ENCODE measurements at places on chromosomes 5 and 9. TPM values are rescaled to one million over a fixed set of nuclear protein-coding genes. Genes with fewer than 3 reads are reported as not detected.

The PTCD2 gene
- total RNA-seq, result 10.2 TPM

The CLINT1 gene
- 118 TPM for total RNA-seq

The NRARP gene
- 0.43 TPM for total RNA-seq

The GRXCR2 gene
- not detected for total RNA-seq

The BTNL9 gene
- total RNA-seq, result not detected

The LPAR1 gene
- total RNA-seq, result 145 TPM

The TOPORS gene
- total RNA-seq, result 21.2 TPM

The CDC14B gene
- total RNA-seq, result 12.7 TPM

The CCDC180 gene
- 0.88 TPM for total RNA-seq

The CACFD1 gene
- 6.4 TPM for total RNA-seq

The SPINK6 gene
- total RNA-seq, result not detected

The IRX1 gene
- total RNA-seq, result not detected

The GIN1 gene
- 4.2 TPM for total RNA-seq
